ENCODE measurements at places on chromosomes 2 and 18.

DNA sequence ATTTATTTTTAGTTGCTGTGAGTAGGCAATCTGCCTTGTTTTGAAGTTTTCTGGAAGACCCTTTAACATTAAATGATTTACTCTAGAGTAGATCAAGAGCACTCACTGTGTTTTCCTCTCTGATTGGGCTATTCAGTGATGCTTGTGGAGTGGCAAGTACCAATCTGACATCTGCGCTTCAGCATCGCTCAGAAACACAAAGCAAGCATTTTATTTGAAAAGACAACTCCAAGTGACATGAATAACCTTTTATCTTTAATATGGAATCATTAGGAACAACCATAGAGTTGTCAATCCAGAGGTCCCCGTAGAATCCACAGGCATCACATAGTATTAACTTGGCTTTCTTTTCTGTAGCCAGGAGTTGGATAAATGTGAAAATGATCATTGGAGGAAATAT, 114.7 kb downstream of the CPS1 start:
- DNase-seq = no peak

DNA sequence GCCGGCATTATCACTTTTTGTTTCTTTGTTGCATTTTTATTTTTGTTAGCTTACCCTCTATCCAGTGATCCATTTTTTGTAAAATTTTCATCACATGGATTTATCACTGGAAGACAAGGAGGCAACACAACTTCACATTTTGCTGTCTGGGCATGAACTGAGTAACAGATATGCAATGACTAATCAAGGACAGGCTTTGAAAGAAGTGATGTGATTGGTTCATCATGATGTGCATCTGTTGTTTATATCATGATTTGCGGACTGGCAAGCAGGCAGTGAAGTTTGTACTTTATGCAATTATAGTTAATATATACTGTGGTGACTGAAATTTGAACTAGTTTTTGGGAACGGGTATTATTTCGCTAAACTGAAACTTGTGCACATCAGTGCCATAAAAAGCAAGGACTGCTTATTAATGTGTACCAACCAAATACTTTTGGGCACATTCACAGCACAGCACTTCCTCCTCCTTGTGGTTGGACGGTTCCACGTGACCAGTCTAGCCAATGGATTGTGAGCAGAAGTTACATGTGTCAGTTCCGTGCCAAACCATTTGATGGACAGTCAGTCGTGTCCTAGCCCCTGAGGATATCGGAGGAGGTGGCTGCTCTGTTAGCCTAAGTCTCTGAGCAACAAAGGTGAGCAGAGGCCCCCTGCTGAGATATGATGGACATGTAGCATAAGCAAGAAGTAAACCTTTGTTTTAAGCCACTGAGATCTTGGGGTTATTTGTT, 201.4 kb upstream of the SIX2 start:
- DNase-seq = no peak

GRCh38 chr2:37387148-37387835, 42.9 kb downstream of the QPCT start:
- no peak for DNase-seq

GRCh38 chr2:173458991-173459780, 104.5 kb downstream of the CDCA7 start:
- no peak for DNase-seq

DNA sequence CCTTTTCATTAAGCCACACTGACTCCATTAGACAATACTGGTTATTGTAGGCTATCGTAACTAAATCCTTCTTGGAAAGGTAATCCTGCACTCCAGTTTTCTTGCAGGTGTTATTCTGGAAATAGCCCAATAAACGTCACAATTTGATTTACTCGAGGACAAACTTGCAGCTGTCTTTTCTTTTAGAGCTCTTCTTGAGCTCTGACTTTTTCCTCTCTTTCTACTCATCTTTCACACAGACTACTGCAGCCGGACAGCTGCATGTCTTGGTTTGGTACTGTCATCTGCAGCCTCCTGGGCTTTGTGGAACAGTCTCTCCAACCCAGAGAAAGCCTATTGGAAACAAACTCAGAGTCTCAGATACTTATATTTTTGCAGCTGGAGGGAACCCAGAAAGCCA, 23.0 kb upstream of the MSGN1 start:
- no peak for DNase-seq

DNA sequence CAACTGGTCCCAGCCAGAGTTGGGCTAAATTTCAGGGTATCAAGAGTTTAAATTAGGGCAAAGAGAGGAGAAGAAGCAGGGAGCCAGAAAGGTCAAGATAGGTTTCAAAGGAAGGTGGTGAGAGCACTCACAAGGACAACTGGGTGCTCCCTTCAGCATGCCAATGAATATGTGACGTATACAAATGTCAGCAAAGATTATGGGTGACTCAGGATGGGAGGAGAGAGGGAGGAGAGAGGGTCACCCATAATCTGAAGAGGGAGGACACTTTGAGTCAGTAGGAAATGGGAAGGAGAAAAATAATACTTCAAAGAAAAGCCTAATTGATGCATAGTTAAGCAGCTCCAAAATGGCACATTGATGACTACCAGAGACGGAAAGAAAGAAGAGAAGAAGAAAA, 53.1 kb upstream of the ABCA12 start:
- DNase-seq = no peak

DNA sequence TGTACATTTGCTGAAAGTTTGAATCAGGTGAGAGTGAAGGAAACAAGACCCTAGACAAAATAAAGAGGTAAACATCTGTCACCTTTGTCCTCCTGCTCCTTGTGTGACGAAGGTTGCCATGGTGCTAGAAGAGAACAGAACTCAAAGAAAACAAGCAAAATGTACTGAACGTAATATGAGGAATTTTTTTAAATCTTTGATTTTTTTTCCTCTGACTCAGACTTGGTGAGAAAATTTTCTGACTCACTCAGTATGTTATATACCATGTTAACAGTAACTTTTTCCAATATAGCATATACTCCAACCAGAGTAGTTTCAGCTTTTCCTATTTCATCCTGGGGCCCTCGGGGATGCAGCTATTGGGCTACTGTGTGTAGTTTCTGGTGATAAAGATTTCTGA, 2114.6 kb upstream of the PIK3C3 start:
- DNase-seq = no peak

DNA sequence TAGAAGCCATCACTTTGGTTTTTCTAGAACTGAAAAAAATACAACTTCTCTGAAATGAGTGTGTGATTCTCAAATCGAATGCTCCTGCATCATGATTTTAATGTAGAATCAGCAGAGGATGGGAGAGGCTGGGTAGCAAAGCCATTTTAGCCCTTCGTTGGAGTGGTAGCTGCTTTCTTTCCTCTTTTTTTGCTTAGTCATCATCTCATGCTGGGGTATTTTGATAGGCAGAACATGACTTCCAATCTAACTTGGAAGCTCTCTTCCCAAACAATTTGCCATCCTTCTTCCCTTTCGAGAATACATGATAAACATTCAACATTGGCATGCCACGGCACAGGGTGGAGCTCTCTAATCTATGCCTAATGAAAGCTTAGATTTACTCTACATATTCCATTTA, 311.2 kb upstream of the LRATD1 start:
- no peak for DNase-seq

- no peak for DNase-seq
Observed at GRCh38 chr2:224850081-224850480, 133.9 kb upstream of the CCDC195 start.

GRCh38 chr2:117212562-117212961, 601.9 kb upstream of the DDX18 start:
- no peak for DNase-seq

DNA sequence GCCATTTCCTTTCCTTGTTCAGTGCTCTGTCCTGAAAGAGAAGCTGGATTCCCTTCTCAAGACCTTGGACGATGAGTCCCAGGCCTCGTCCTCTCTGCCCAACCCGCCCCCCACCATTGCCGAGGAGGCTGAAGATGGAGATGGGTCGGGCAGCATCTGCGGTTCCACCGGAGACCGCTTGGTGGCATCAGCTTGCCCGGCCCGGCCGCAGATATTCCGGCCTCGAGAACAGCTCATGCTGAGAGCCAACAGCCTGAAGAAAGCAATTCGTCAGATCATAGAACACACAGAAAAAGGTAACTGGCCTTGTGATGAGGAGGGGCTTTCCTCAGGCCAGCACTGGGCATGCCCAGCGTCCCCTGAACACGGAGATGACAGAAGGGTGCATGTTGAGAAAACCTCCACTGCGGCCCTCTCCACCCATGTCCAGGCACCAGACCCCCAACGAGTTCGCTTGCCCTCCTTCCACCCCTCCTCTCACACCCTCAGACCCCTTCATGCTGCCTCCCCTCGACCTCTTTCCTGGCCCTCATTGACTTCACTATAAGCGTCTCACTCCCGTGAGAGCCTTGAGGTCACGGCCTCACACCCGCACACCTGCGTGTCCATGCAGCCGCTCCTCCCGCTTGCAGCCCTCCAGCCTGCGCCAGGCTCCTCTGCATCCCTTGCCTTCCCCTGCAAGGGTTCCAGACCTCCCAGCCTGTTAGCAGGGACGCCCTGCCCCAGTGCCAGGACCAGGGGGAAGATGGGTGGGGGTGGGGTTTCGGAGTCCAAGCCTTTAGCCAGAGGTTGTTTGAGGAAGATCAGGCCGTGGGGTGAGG, 95.0 kb downstream of the DGKD start:
- no peak for DNase-seq

DNA sequence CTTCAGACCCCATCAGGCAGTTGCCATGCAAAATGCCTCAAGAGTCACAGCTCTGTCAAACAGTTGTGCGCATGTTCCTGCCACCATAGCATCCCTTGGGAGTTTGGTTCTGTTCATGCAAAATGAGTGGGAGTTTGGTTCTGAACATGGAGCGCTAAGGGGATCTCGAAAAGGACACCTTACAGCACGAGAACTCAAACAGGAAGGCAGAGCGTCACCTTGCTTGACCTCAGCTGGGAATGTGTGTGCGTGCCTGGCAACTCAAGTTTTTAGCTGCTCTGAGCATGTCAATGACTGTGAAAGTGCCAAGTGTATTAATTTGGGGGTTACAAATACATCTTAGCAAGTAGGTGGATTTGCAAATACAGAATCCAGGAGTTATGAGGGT, 16.6 kb downstream of the MALL start:
- DNase-seq = no peak

GRCh38 chr2:12014088-12014960, 267.9 kb downstream of the LPIN1 start:
- peak; percentile 24 for DNase-seq

DNA sequence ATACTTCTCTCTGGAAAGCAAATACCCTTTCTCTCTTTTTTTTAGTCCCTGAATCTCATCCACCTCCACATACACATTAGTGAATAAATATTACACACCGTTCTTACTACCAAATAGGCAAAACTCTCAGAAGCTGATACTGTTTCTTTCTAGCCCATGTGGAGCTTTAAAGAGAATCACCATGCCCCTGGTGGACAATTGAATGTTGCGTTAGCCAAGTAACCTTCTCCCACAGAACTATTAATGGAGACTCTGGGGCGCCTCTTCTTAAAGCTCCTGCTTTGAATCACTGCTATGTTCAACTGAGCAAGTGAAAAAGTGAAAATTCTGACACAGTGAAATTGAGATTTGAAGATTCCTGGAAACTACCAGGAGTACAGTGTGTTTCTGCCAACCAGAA, 522.8 kb upstream of the CDH7 start:
- DNase-seq = no peak

GRCh38 chr2:2571301-2572150, 240.5 kb upstream of the MYT1L start:
- DNase-seq = no peak

GRCh38 chr2:120988700-120989511, 253.2 kb downstream of the GLI2 start:
- DNase-seq = no peak

- no peak for DNase-seq
Observed at GRCh38 chr2:168034616-168035015, 212.8 kb downstream of the STK39 start.

- no peak for DNase-seq
Observed at GRCh38 chr2:101734505-101735165, 37.1 kb downstream of the MAP4K4 start.

- no peak for DNase-seq
Observed at GRCh38 chr2:26570083-26570430, 71.1 kb downstream of the CIB4 start.

DNA sequence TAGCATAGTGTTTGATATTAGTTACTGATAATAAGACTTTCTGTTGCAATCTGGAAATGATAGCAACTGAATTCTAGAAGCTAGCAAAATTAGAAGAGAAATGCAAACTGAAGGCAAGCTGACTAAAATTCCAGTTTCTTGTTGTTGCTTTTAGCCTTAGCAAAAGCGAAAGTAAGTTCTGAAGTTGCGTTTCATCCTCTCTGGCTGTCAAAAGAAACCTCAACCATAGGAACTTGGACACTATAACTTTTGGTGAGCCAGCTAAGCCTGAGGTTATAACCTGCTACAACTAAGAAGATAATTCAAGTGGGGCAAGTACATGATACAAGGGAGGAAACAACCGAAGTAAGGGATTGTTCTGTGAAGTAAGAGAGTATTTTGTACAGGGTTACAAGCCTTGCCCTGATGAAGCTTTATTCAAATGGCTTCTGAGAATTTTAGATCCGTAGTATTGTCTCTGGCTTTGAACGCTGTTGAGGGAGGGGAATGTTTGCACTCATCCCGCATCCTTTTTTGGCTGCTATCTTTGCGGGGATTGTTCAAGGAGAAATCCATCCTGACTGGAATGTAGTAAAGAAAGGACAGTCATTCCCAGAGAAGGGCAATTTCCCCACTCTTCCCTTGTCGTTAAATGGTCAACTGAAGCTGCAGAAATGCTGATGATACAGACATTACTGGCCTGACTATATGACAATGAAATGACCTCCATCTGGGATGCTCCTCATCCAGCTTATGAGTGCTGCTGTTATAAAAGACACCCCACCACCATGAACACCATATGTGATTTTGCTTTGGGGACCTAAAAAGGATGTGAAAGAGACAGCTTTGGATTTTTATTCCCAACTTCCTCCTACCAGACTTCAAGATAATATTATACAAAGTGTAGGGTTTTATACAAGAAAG, 7.0 kb upstream of the TMX3 start:
- no peak for DNase-seq

DNA sequence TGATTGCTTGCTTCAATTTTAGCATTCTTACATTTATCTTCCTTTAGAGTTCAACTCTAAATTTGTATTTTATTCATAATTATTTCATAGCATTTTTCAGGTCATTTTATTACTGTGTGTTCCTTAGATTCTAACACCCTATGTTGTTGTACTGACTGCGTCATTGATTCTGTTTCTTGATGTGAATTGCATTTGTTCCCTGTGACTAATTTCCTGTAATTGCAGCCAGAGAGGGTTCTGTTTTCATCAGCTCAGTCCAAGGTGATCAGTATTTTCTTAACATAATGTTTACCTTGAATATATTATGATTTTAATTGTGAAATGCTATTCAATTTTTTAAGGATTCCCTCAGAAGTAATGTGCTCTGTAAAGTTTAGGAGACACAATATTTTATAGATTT, 970.2 kb upstream of the PIK3C3 start:
- no peak for DNase-seq

- peak; percentile 19 for DNase-seq
Observed at GRCh38 chr2:160472839-160473251, 20.8 kb downstream of the RBMS1 start.
